ENCODE measurements at places on chromosomes 5 and 9. TPM values are rescaled to one million over a fixed set of nuclear protein-coding genes. Genes with fewer than 3 reads are reported as not detected.

DNA sequence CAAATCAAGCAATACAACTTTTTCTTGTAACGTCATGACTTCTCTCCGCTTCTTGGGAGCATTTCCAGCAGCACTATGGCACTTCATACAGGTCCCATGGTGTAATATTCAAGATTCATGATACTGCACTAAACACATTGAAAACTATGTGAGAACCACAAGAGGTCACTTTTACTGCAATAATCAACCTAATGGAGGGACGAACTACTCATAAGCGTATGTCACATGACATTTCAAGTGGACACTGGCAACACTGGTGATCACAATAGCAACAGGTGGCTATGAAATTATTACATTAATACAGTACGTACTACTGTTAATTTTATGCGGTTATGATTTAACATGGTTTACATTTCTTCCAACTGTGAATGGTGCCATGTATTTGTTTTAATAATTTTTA lies 78.6 kb upstream of the TBC1D9B start:
- DNase-seq, result no peak

DNA sequence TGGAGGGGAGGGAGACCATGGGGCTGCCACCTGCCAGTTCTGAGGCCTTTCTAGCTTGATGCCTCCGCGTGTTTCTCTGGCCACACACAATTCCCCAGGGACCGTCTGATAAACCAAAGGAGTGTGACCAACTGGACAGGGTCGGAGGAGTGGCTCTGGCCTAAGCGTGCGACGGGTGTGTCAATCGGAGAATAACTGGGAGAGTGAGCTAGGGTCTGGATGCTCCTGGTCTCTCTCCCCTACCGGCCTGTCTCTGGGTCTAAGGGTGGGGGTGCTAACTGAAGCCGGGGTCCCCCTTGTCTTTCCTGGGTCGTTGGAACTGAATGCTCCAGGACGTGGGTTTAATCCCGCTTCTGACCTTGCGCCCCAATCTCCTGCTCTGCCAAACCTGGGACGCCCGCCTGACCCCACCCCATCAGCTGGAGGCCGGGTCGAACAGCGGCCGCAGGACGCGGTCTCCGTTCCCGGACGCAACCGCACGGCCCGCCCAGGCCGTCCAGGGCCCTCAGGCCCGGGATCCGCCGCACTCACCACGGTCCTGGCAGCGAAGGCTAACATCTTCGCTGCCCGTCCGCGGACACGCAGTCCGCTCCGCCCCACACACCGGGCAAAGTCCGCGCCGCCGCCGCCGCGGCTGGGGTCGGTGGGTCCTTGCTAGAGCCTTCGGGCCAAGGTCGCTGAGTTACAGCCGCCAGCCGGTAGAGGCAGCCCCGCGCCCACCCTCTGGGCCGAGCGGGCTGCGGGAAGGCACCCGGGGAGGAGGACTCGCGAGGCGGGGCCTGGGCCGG lies 447 bp downstream of the CRAT start:
- no peak for DNase-seq

DNA sequence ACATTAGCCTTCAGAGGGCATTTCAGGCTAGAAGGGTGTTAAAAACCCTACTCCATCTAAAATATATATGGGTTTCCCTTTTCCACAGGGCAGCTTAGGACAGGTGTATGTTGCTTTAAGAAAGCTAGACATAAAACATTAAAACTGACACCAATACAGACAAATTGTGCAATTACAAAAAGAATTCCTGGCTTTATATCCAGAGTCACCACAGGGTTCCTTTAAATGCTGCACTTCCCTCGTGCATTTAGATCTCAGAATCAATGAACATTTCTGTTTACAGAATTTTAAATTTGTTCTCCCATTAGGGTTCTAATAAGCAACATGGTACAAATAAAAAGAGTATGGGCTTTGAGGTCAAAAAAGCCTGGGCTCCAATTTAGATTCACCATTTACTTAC lies 170.2 kb downstream of the MAPKAP1 start:
- no peak for DNase-seq

- DNase-seq, result no peak
These were observed 255.1 kb downstream of the NR2F1-AS1 start for GRCh38 chr5:93325946-93326345.

GRCh38 chr5:180367300-180367699 lies 14.2 kb upstream of the GFPT2 start:
- DNase-seq, result no peak

DNA sequence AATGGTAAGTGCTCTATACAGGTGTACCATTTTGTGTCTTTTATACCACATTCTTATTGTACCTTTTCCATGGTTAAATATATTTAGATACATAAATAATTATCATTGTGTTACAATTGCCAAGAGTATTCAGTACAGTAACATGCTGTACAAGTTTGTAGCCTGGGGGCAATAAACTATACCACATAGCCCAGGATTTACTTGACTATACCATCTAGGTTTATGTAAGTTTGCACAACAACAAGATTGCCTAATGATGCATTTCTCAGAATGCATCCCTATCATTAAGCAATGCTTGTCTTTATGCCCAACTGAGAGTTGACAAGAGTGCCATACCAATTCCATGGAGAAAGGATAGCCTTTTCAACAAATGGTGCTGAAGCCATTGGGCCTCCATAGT lies 136.7 kb upstream of the PJA2 start:
- no peak for DNase-seq

- no peak for DNase-seq
These were observed 73.0 kb downstream of the NIPBL start for GRCh38 chr5:36949593-36949992.

- DNase-seq, result no peak
These were observed 11.5 kb upstream of the ADGRV1 start for GRCh38 chr5:90547072-90547536.

DNA sequence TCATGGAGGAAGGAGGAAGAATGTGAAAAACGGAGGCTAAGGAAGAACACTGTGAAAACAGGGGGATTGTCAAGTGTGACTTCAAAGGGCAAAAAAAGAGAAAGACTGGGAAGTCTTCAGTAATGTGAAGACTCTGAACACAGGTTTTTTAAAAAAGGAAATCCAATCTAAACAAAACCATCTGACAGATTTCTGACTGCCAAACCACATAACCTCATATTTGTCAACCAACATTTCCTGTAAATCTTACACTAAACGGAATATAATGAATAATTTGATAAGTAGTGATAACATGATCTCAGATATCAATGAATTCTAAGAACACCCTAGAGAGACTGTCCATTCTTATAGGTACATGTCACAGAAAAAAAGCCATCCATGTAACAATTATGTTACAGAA lies 124.7 kb downstream of the FBN2 start:
- DNase-seq, result no peak

DNA sequence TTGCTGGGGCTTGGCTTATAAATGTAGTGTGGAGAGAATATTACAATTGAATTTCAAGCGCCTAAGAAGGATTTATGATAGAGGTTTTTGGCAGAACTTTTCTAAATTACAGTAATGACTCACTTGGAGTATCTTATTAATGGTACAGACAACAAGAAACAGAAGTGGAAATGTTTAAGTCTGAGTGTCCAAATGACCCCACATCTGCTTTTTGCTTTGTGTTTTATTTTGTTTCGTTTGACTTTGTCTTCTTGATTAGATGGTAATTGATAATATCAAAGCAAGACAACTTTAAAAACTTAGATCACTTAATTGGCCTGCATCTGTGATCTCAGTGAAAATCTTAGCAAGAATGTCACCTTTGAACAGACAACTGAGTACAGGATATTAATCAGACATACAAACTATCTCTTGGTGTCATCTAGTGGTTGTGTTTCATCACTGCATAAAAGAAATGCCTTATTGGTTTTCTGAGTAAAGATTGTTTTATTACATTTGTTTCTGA lies 577.4 kb downstream of the ISL1 start:
- no peak for DNase-seq

The HAVCR2 gene
- total RNA-seq, result 17.2 TPM

- no peak for DNase-seq
These were observed 117.1 kb upstream of the DAB2 start for GRCh38 chr5:39541920-39542319.

The NSMF gene
- 39.0 TPM for total RNA-seq

DNA sequence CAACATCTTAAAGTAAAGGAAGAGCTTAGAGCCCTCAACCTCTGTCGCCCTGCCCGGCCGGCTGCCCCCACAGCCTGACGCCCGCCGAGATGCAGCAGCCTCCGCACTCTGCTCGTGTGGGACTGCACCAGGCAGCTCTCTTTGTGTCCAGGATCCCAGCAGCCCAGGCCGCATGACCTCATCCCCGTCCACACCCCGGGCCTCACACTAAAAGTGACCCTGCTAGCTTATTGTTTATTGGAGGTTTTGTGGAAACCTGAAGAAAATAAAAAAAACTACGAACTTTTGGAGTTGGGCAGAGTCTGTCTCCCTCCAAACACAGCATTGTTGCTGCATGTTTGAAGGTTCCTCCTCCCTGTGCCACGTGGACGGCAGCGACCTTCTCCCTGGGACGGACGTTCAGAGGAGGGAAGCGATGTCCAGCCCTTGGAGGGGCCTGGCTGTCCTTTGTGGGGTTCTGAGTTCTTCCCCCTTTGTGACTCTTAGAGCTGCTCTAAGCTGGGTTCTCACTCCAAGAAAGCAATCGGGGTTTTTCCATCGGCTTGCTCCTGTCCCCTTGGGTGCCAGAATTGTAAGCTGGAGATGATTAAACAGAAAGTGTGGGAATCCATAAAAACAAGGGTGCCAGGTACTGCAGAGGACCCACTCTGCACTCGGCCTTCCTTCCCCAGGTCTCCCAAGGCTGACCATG lies 103.5 kb upstream of the COL5A1 start:
- no peak for DNase-seq

DNA sequence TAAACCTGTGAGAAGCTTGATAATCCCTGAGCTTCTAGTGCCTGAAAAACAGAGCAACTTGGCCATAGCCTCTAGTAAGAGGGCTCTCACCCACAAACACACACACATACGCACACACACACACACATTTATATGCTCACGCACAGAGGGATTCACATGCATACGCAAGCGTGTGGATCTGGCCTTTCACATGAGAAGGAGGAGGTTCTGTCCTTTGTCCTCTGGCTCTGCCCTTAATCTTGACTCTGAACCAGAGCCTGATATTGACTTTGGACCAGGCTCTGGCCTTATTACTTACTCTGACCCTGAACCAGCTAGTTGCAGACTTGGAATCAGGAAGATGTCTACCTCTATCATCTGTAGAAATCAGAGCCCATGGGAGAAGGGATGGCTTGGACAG lies 10.0 kb upstream of the P4HA2 start:
- peak; percentile 2 for DNase-seq

DNA sequence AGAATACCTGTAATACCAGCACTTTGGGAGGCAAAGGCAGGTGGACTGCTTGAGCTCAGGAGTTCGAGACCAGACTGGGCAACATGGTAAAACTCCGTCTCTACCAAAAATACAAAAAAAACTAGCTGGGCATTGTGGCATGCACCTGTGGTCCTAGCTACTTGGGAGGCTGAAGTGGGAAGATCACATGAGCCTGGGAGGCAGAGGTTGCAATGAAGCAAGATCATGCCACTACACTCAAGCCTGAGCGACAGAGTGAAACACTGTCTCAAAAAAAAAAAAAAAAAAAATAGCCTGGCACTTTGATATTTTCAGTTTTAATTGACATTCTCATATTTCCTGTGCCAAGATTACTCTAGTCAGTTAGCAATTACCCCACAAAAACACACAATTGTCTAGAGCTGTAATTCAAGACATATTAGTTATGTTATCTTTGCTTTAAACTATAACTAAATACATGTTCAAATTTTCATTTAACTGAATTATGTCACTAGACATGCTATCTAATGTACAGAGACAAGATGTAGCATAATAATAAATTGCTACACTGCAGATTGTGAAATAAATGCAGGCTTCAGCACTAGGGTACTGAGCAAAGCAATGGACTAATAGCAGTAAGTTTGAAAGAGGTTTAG lies 378.2 kb upstream of the GRAMD2B start:
- no peak for DNase-seq

GRCh38 chr9:124652615-124653393 lies 118.3 kb downstream of the NR6A1 start:
- no peak for DNase-seq

- no peak for DNase-seq
These were observed 2.8 kb downstream of the CMBL start for GRCh38 chr5:10304932-10305331.

GRCh38 chr9:102273952-102274351 lies 535.5 kb upstream of the GRIN3A start:
- DNase-seq, result no peak

DNA sequence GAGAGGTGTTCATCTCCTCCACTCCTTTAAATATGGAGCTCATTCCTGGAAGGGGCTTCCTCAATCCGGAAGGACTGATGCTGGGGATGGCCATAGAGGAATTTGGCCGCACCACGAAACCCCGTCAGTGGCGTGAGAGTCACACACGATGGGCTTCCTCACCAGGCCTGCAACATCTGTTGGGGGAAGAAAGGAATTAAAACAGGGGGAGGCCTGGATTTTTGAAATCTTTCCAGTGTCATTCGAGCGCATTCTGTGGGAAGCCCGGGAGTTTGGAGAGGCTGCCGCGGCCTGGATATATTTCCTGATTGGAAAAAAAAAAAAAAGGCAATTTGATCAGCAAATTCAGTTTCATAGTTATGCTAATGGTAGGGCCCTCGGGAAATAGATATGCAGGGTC lies 76.3 kb upstream of the ORM1 start:
- no peak for DNase-seq

The TEX48 gene
- total RNA-seq, result not detected

GRCh38 chr9:13957089-13957488 lies 356.9 kb downstream of the NFIB start:
- no peak for DNase-seq

DNA sequence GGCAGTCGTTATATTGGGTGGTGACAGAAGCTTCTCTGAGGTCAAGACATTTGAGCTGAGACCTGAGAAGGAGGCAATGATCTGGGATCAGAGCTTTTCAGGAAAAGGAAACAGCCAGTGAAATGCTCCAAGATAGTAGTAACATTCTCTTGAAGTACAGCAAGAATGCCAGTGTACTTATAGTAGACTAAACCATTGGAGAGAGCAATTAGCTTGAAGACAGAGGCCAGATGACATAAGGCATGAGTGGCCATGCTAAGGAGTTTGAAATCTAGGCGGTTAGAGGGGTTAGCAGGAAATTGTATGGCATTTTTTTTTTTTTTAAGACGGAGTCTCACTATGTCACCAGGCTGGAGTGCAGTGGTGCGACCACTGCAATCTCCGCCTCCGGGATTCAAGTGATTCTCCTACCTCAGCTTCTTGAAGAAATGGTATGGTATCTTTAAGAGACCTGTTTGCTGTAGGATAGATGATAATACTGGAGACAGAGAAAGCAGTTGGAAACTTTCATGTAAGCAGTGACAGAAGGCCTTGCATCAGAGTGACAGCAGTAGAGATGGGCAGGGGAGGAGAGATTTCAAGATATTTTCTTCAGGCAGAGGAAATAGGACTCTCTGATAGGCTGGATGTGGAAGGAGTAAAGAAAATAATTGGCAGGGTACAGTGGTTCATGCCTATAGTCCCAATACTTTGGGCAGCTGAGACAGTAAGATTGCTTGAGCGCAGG lies 482.2 kb upstream of the PAPPA start:
- no peak for DNase-seq

DNA sequence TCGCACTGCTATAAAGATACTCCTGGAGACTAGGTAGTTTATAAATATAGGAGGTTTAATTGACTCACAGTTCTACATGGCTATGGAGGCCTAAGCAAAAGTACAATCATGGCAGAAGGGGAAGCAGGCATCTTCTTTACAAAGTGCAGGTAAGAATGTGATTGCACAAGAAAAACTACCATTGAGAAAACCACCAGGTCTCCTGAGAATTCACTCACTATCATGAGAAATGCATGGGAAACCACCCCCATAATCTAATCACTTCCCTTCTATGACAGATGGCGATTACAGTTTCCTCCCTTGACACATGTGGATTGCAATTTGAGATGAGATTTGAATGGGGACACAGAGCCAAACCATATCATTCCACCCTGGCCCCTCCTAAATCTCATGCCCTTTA lies 121.2 kb upstream of the ST8SIA4 start:
- no peak for DNase-seq
